ENCODE measurements at places on chromosomes 16 and 17. TPM values are rescaled to one million over a fixed set of nuclear protein-coding genes. Genes with fewer than 3 reads are reported as not detected.

DNA sequence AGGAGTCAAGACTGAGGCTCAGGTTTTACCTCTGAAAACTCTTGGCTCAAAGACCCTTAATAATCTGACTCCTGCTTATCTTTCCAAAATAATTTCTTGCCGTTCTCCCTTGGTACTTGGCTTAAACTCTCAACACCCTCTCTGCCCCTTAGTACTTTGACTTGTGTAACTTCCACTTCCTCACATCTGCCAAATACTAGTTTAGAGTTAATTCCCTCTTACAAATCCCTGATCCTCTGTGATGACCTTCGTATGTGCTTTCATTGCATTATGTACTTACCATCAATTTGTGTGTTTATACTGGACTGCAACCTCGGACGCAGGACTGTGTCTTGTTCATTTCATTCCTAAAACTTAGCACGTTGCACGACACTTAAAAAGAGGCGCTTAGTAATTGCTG is 35.2 kb downstream of the ZNF207 start:
- H3K27me3 ChIP-seq = no peaks in the 10 kb centered on the region
- peaks cover 17% of the 10 kb centered on the region for H3K36me3 ChIP-seq
- no peak for DNase-seq
- H3K27ac ChIP-seq = no peak overlapping the region
- no peak overlapping the region for H3K4me3 ChIP-seq

- no peaks in the 10 kb centered on the region for H3K4me1 ChIP-seq
- H3K36me3 ChIP-seq = no peaks in the 10 kb centered on the region
Measured at GRCh38 chr16:49947907-49948678, 76.9 kb upstream of the CNEP1R1 start.

DNA sequence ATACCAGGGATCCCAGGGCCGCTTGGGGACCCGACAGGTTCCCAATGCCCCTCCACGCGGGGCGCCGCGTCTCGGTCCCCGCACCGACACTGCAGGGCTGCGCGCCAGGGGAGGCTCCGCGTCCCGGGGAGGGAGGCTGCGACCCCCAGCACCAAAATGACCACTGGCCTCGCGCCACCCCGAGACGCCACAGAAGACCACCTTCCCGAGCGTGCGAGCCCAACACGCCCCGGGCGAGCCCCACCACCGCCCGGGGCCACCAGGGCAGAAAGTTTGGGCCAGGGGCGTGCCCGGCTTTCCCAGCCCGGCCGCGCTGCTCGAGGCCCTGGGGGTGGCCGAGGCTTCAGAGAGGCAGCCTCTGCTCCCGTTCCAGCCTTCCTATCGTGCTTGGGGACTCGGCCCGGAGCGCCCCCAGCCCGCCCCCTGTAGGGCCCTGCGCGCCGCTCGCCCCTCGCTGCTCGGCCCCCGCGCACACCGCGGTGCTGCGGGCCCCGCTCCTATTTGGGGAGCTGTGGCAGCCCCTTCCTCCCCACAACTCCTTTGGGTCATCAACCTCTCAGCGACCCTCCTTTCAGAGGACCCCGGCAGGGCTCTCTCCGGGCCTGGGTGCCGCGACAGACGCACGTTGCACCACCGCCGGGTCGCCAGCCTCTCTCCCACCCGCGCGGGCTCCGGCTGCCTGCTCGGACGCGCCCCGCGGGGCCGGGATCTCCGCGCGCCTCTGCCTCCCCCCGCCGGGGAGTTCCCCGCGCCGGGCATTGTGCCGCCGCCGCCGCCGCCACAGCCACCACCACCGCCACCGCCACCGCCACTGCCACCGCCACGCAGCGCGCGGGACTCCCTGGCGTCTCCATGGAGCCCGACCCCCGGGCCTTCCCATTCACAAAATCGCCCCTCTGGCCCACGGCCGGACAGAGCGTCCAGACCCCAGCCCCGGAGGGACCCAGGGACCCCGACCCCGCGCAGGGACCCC is 892 bp downstream of the RBFOX3 start:
- no peak overlapping the region for H3K4me3 ChIP-seq
- no peak overlapping the region for H3K27ac ChIP-seq
- no peaks in the 10 kb centered on the region for H3K36me3 ChIP-seq
- no peaks in the 10 kb centered on the region for H3K4me1 ChIP-seq

DNA sequence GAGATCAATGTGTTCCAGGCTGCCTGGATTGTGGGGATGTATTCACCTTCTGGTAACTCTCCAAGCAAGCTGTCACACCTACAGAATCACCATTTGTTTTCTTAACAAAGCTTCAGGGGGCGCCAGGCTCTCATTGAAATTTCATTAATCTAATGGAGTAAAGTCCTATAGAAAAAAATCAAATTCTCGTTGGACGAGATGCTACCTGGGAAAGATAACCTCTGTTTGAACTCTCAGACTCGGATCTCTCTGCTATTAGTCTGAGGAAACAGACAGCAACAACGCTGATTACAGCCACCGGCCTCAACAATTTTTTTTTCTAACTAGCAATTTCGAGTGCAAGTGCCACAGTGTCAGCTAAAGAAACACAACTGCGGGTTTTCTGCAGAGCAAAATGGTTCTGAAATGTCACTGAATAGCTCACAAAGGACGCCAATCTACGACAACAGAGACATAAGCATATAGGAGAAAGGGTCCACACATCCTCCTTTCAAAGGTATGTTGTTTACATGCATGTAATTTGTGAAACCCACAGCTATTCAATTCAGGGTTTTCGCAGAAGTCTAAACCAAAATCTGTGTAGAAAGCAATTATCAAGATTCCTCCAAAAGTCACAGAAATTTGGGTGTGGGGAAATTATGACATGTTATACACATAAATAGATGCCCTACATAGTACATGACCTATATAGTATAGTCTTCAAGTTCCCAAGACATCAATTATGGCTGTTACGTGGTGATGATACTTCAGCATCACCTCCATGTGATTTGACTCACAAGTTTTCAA is 135.8 kb downstream of the SKAP1 start:
- no peak overlapping the region for H3K27ac ChIP-seq
- H3K36me3 ChIP-seq = no peaks in the 10 kb centered on the region
- peaks cover 42% of the 10 kb centered on the region for H3K27me3 ChIP-seq

GRCh38 chr17:70049801-70050591 is 25.0 kb upstream of the KCNJ16 start:
- no peaks in the 10 kb centered on the region for H3K27me3 ChIP-seq
- no peak overlapping the region for H3K4me3 ChIP-seq
- H3K36me3 ChIP-seq = no peaks in the 10 kb centered on the region
- peaks cover 5% of the 10 kb centered on the region for H3K4me1 ChIP-seq

DUXB gene
- not detected for polyA plus RNA-seq

EIF3CL gene
- polyA plus RNA-seq = 143 TPM
